Fibroblast of skin of back (primary cell): ENCODE measurements at places on chromosomes 11 and 22.

GRCh38 chr22:39815932-39816331, 77.6 kb downstream of the ENTHD1 start:
- DNase-seq: no peak

DNA sequence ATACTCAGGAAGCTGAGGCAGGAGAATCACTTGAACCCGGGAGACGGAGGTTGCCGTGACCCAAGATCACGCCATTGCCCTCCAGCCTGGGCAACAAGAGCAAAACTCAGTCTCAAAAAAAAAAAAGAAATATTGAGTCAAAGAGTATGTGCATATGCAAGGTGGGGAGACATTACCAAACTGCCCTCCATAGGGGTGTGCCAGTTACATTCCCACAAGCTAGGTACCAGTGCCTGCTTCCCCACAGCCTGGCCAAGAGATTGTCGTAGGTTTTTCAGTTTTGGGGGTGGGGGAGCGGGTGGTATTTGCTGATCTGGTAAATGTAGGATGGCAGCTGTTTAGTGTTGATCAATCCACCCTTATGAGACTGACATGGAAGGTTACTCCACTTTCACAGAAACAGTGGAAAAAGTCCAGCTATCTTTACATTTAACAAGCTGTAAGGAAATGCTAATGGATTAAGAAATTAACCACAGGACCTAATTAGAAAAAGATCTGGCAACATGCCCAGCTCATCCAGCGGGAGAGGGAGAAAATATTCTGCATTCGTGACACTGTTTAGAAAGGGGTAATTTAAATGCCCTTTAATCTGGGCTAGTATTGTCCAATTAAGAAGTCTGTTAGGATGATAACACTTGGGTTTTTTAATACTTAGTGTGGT, 89.4 kb downstream of the PACS1 start:
- no peak for DNase-seq

DNA sequence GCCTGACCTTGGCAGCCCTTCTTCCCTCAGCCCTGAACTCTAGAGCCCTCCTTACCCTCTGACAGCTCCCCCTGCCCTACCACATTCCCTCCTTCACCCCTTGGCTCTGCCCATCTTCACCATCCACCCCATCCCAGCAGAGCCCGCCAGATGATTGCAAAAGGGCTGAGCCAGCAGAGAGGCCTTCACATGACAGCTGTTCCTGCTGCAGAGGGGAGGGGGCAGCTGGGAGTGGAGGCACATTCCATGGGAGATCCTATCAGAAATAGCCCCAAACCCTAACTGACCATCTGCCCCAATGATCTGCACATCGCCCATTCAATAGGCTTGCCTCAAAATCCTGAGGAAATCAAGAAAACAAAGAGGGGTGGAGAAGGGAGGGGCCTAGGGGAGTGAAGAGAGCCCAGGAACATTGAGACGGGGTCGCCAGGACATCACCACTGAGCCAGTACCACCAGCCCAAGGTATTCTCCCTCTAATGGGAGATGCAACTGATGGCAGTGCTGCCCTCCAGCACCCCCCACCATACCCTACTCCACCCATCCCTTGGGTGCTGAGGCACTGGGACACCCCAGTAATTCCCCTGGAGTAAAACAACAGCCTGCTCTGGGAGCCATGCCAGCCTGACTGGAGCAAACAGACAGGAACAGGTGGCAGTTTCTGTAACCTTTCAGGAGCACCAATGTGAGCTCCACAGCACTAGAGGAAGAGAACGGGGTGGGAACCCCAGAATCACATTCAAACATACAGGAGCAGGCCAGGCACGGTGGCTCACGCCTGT, 8.0 kb upstream of the AHNAK start:
- no peak for DNase-seq

DNA sequence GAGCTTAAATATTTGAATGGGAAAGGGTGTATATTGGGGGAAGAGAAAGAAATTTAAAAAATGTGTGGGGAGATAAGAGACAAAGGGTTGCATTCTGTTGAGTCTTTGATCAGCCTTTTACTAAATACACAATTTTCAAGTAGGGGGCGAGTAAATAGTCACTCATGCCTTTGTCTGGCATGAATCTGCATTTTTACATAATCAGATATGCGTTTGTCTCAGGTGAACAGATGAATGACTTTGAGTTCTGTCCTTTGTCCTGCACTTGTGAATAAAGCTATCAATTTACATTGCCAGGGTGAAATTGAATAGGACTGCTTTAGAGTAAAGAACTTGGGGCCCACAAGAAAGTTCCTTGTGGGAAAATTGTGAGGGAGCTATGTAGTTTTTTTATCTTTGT, 523.6 kb upstream of the LUZP2 start:
- peak; percentile 11 for DNase-seq

DNA sequence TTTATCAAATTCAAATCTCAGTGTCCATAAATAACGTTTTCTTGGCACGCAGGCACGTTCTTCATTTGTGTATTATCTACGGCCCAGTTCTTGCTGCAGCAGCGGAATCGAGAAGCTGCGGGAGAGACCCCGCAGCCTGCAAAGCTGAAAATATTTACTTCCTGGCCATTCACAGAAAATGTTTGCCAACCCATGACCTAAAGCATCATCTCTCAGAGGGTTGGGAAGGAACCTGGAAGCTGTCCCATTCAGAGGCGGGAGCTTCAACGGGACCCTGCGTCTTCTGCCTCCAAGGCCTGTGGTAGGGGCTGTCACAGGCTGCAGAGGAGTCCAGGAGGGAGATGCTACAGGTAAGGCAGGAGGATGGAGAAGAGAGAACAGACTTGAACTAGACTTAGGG, 319.2 kb downstream of the MN1 start:
- DNase-seq: no peak

- DNase-seq: peak; percentile 76
Measured at GRCh38 chr11:67277231-67277961, 11.1 kb downstream of the GRK2 start.

DNA sequence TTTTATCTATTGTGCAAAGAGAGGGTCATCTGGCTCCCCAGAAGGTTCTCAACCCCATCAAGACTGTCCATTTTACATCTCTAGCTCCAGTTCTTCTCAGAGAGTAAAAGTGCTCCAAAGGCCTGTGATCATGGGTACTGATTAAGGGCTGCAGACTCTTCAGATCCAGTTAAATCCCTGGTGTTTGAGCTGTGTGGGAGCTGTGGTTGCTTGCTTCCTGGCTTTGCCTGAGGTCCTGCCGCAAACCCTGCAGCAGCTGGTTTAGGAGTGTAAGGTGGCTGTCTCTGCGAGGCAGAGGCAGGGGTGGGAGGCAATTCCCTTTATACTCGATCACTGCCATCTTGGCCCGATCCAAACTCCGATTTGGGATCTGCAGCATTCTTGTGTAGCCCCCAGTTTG, 1.2 kb downstream of the MRPL17 start:
- no peak for DNase-seq

- DNase-seq: no peak
Measured at GRCh38 chr11:12211331-12212065, 101.1 kb downstream of the MICAL2 start.

DNA sequence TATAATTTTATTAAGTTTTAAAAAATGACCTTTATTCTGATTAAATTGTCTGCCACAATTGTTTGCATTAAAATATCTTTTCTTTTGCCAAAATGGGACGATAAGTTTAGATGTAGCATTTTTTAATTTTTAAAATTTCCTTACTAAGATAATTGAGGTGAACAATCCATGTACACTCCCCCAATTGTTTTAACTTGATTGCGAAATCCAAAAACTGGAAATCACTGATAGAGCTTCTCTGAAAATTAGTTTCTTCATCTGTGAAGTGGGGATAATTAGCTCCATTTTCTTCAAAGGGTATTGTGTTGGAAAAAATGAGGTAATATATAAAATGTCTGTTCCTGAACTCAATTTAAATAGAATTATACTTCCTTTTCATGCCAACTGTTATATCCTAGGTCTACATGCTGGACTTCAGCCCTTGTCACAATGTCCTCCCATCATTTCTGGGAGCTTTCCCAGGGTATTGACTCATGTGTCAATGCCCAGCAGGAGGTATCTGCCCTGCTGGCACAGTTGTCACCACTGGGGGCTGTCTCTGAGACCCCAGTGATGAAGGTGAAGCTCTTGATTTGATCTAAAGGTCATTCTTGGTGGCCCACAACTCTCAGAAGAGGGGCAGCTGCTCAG, 28.7 kb upstream of the NAV2 start:
- peak; percentile 29 for DNase-seq

GRCh38 chr22:37400719-37401118, 26.6 kb downstream of the ELFN2 start:
- no peak for DNase-seq

DNA sequence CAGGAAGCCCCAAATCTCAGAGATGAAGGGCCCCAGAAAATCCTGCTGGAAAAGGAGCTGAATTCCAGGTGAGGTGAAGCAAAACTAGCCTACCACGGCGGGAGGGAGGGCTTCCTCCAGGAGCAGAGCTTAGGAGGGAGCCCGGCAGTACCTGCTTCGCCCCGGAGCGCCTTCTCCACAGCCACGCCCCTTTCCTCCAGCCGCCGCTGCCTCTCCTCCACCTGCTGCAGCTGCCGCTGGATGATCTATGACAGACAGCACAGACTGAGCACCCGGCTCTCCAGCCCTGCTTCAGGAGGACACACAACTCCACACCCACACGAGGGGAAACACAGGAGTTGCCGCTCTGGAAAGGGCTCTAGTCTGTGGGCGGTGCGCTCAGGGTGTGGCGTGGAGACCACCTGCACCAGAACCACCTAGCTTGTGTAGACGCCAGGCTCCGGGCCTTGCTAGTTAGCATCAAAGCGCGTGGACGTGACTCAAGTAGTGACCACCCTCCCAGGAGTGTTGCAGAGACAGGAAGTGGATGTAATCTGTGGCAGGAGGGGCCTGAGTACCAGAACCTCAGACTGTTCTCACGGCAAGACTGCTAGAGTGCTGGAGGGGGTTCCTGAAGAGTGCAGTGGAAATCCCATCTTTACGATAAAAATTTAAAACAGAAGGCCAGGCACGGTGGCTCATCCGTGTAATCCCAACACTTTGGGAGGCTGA, 34.6 kb upstream of the BID start:
- no peak for DNase-seq

DNA sequence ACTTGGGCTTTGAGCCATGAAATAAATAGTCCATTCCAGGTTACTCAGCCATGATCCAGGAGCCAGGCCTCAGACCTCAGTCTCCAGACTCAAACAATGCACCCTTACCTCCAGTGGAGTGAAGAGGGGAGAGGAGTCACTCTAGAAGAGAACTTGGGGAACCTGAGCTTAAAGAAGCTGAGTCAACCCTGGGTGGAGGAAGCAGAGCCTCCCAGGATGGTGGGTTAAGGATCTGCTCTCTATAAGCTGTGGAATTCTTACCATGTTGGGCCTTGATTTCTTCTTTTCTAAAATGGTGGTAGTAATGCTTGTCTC, 113.2 kb downstream of the NECTIN1 start:
- no peak for DNase-seq

DNA sequence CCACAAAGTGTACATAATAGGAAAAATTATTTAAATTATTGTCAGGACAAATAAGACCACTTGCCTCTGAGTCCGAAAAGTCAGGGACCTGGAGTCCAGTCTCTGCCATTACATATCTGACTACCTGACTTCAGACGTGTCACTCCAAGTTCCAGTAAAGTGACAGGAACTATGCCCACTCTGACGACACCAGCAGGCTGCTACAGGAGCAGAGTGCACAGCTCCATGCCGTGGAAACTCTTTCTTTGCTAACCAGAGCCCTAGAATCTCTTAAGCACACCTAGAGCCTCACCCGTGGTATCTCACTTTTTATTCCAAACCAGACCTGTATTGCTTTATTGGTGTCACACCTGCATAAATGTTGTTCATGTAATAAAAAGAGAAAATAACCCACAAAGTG, 93.7 kb downstream of the PLEKHA7 start:
- no peak for DNase-seq

DNA sequence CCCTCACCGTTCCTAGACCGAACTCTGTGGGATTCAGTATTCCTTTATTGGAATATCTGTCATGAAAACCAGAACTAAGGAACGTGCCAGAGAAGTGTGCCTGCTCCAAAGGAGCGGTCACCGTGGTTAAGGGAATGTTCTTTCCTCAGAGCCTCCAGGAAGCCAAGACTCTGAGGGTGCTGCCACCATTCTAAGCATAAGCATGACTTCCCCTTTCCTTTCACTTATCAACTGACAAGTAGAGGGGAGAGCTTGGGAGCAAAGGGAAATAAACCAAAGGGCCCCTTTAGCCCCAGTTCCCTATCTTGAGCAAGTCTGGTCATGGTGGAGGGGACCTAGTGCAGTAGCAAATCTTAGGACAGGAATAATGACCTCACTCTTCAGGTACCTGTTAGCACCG, 26.8 kb downstream of the CTR9 start:
- DNase-seq: no peak

DNA sequence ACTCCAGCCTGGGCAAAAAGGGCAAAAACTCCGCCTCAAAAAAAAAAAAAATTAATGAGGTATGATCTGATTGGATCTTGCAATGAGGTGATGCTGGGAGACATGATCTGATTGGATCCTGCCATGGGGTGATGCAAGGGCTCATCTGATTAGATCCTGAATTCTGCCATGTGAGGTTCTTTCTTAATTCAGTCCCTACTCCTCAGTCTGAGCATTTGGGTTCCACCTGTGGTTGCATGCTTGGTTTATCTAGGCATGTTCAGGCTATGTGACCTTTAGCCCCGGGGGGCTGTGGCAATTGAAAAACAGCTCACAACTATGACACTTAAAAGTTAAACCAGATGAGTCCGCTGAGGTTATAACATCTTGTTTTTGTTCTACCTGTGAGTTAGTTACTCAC, 4.8 kb upstream of the TRIM6 start:
- no peak for DNase-seq

DNA sequence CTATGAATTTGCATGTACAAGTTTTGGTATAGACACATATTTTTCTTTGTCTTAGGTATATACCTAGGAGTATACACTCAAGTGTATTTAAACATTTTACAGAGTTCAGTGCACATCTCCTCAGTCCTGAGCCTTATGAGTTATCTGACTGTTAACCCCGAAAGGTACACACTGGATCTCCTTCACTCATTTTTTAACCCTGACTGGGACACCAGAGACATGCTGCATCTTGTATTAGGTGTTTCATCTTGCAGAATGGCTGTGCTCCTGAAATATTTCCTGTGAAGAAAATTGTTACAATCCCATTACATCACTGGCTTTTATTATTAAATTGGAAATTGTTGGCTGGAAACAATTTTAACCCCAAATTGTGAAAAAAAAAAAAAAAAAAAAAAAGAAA, 15.3 kb downstream of the PARVA start:
- DNase-seq: no peak

- DNase-seq: peak; percentile 99
Measured at GRCh38 chr22:49970528-49971231, 10.1 kb downstream of the PIM3 start.

- no peak for DNase-seq
Measured at GRCh38 chr11:121282386-121282785, 10.2 kb upstream of the SC5D start.

- no peak for DNase-seq
Measured at GRCh38 chr22:43528601-43529360, 117.0 kb downstream of the MPPED1 start.

- no peak for DNase-seq
Measured at GRCh38 chr22:19872779-19873137, 18.1 kb upstream of the GNB1L start.

GRCh38 chr11:7559398-7560283, 45.8 kb downstream of the PPFIBP2 start:
- DNase-seq: no peak

GRCh38 chr11:119258180-119258579, 52.0 kb downstream of the CBL start:
- no peak for DNase-seq

- peak; percentile 30 for DNase-seq
Measured at GRCh38 chr11:11841116-11841722, 553 bp upstream of the USP47 start.

- peak; percentile 64 for DNase-seq
Measured at GRCh38 chr11:12845739-12846358, 163.3 kb upstream of the RASSF10 start.
